Substantia nigra (tissue), 51 donors: ENCODE measurements at places on chromosomes 5 and 9.

- DNase-seq = no peak
Measured at GRCh38 chr9:24359046-24359445, 186.7 kb downstream of the IZUMO3 start.

DNA sequence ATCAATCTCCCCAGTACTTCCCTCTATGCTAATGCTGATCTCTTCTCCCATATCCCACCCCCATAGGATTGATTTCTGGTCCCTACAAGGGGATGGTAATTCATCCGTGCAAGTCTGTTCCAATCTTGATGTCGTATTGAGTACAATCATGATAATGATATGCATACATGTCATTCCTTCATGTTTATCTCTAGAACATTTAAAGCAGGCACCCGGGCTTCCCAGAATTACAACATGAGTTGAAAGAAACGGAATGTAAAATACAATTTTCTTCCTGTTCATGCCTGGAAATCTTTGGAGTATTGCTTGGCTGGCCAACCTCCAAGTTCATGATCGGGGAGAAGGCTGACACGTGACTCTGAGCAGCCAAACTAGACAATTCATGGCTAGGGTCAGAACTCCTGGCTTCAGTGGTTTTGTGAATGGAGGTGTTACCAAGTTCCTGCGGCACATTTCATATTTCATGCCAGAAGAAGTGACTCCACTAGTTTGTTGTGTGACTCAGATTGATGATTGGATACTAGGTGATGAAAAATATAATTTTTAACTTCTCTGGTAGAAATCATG lies 66.6 kb downstream of the C9orf152 start:
- DNase-seq = no peak

DNA sequence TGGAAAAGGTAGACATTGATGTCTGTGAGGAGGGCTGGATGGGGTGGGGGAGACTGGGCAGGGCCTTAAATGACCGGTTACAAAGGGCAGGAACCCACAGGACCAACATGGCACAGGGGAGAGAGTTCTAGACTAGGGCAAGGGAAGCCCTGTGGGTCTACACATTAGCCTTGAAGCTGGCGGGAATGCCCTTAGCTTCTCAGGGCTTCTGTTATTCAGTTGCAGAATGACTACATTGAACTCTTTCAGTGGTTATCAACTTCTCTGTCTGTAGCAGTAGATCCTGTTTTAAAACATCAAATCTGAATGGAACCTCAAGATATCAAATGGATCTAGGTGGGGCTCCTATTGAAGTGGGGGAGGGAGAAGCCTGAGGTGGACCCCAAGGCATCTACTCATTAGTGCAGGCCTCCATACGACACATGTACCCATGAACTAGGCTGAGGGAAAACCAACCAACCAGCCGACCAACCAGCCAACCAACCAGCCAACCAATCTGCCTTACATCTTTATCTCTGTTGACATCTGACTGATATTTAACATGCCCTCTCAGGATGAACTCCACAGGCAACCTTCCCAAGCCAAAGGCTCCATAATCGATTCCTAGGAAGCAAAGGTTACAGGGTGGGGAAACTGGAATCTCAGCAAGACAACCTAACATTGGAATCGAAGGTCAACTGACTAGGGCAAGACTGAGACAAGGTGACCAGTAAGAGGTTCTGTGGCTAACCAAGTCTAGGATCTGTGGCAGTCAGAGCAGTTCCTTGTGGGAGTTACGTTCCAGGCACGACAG lies 48.3 kb downstream of the DAP start:
- no peak for DNase-seq

GRCh38 chr9:26462213-26462612 lies 430.4 kb downstream of the CAAP1 start:
- DNase-seq = no peak

DNA sequence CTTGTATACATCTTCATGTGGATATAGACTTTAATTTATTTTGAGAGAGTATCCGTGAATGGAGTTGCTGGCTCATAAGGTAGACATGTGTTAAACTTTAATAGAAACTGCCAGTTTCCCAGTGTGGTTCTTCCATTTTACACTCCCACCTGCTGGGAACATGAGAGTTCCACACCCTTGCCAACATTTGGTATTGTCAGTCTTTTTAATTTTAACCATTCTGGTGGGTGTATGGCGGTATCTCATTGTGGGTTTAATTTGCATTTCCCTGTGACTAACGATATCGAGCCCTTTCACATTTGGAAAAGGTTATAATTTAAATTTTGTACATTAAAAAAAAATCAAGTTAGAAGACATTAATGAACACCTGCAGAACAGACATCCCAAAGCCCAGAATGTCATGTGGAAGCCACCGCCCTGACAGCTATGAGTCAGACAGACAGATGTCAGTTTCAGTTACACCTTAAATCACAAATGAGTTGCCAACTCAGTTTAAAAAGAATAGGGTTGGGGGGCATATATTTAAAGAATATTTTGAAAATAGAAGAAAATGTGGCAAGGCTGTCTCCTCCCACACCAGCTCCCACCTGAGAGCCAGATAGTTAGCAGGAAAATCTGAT lies 36.9 kb downstream of the ANKRD33B start:
- DNase-seq = no peak

DNA sequence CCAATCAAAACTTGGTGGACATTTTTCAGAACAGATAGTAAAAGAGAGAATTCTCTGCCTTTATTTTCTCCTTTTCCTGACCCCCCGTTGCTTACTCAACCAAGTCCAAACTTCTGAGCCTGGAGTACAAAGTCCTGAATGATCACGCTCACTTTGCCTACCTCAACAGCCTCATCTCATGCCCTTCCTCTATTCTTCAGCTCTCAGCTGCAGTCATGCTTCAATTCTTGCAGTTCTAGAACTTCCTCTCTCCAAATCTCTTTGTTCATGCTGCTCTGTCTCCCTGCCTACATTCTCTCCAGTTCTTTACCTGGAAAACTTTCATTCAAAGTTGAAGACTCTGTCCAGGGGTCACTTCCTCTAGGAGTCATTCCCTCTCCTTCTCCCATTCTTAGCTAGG lies 398.5 kb upstream of the SLC24A2 start:
- no peak for DNase-seq

- DNase-seq = no peak
Measured at GRCh38 chr5:158755221-158755620, 344.5 kb downstream of the EBF1 start.

DNA sequence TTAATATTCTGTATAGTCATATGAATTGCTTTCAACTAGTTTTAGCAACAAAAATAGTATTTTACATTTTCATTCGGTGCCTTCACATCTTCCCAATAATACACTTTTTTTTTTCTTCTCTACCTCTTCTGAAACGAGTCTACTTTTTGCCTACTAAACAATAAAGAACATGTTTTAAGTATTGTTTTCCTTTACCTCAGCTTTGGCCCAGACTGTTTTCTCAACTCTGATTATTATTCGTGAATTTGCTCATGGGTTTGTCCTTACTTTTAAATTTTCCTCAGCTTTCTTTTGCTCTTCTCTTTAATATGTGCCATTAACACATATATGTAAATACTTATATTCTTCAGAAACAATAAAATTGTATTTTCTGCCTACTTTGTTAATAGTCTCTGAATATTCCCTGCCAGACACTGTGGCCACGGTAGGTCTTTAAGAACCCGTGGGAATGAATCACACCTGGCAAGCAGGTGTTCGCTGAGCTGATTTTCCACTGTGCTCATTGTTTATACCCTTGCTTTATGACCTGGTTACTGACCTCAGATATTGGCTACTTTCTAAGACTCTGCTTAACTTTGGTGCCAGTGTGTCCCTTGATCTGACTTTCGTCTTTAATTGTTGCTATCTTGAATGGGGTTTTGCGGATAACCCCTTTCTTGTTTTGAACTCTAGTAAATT lies 49.1 kb downstream of the FAM170A start:
- no peak for DNase-seq

- no peak for DNase-seq
Measured at GRCh38 chr9:93111371-93112115, 15.5 kb downstream of the CARD19 start.

DNA sequence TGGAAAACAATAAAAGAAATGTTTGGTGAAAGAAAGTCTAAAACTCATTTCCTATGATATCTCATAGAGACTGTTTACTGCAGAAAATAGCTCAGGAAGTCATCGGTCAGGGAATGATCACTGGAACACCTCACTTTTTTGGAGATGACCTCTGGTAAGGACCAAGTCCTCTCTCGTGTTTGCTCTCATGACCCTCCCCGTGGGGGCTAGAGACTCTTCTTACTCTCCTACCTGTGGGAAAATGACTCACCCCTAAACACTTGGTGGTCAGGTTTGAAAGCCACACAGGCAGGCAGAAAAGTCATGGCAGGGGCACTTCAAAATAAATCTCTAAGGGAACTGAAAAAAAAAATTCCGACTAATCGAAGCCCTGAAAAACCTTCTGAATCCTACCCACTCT lies 48.2 kb downstream of the FAM240B start:
- no peak for DNase-seq

GRCh38 chr5:135830384-135830700 lies 4.1 kb upstream of the SLC25A48 start:
- DNase-seq = no peak

DNA sequence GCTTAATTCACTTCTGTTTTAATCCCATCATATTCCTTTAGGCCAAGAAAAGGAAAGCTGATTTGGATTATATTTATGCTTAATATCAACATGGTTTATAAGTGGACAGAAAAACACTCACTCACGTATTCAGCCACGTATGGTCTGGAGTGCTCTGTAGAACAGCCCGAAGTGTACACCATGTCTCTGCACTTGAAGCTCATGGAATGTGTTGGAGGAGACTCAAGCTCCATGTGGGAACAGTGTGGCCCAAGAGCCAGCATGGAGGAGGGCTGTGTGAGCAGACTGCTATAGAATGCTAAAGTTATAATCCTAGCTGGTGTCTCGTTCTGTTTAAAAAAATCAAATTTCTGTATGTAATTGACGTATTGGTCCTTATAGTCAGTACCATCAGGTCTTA lies 32.9 kb downstream of the OTULINL start:
- no peak for DNase-seq

- no peak for DNase-seq
Measured at GRCh38 chr9:134619448-134619982, 22.1 kb upstream of the COL5A1 start.

GRCh38 chr5:14830210-14831005 lies 41.2 kb downstream of the ANKH start:
- no peak for DNase-seq

GRCh38 chr9:31334837-31335528 lies 1049.5 kb upstream of the ACO1 start:
- DNase-seq = no peak

DNA sequence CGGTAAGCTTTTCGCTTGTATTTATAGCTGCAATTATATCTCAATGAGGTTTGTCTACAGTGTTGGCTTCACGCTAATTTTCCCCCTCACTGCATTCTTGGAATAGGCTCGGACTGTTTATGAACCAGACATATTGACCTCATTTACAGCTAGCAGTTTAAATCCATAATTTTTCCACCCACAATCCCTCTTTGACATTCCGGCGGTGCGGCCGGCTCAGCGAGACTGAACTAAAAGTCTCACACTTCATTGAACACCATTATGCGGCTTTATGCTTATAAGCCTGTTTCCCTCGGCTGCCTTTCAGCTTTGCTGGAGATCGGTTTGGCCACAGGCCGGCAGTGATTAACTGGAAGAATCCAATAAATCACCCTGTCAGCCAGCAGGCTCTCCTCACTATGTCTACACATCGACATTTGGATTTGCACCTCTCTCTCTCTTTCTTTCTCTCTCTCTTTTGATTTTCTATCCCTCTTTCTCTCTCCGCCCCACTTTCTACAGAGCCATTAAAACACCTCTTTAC lies 315.0 kb upstream of the TLE4 start:
- no peak for DNase-seq

- no peak for DNase-seq
Measured at GRCh38 chr5:124936626-124936933, 190.1 kb upstream of the ZNF608 start.

DNA sequence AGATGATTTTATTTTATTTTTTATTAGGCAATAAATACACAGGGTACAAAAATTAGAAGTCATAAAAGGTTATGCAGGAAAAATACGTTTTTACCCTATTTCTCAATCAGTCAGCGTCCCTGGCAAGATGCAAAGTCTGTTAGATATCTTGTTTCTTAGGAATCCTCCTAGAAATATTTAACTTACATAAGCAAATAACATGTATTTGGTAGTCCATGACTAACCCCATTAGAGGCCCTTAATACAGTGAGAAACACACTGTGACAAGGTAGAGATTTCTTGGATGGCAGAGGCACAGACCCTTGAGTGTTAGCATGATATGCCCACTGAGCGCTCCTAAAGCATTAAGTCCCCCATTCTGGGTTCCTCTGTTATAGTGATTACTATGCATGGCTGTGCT lies 121.2 kb upstream of the ADAMTSL1 start:
- DNase-seq = no peak

- DNase-seq = no peak
Measured at GRCh38 chr5:144142139-144142823, 28.2 kb downstream of the YIPF5 start.

DNA sequence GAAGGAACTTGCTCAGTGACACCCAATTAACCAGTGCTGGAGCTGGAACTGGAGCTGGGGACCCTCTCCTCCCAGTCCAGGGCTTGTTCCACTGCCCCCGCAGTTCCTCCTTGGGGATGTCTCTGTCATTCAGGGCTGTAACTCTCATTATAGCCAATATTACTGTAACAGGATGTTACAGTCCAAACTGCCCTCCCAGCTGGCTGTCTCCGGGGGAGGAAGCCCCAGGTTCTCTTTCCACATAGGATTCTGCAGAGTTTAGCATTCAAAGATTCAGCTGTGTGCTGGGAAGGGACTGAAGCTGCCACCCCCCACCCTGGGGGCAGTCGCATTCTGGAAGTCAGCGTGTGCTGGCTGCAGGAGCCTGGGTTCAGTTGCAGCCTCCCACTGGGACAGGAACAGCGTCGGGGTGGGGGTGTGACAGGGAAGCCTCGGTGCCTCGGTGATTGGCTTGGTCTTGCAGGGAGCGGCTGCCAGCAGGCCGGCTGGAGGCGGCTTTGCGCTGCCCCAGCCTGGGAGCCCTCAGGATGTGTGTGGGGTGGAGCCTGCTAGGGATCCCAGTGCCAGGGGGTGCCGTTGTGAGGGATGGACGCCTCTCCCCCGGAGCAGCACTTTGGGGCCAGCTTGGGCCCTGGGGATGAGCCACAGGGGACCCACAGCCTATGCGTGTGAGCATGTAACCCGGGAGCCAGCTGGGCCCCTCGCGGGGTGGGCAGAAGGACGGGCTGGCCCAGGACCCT lies 101.1 kb downstream of the RGS3 start:
- DNase-seq = peak; percentile 30

DNA sequence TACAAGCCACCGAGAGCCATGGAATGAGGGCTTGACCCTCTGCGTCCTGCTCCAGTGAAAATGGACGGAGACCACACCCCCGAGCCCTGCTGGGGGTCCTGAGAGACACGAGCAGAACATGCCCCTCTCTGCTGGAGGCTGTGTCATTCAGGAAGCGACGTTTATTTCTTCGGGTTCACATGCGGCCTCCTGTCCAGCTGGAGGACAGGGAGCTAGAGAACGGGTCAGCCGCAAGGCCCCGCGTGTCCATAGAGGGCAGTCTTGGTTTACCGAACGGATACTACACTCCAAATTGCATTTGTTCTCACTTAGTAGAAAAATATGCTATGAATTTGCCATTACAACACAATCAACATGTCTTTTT lies 36.1 kb downstream of the MRPL36 start:
- no peak for DNase-seq
